ENCODE measurements at places on chromosomes 5 and 9. TPM values are rescaled to one million over a fixed set of nuclear protein-coding genes. Genes with fewer than 3 reads are reported as not detected.

PCDHGB1 gene
- 0.18 TPM for total RNA-seq

SOX30 gene
- 0.16 TPM for total RNA-seq

NEUROG1 gene
- total RNA-seq, result not detected

GFI1B gene
- not detected for total RNA-seq

PRDM9 gene
- total RNA-seq, result not detected

NRARP gene
- 1.7 TPM for total RNA-seq

C5orf52 gene
- total RNA-seq, result not detected

S100Z gene
- 1.7 TPM for total RNA-seq

PRUNE2 gene
- 1.1 TPM for total RNA-seq

WHRN gene
- 0.39 TPM for total RNA-seq

PCDH1 gene
- not detected for total RNA-seq

GLIPR2 gene
- 66.3 TPM for total RNA-seq

TOR4A gene
- total RNA-seq, result 17.4 TPM

NR4A3 gene
- total RNA-seq, result 2.3 TPM

TNFSF15 gene
- 0.64 TPM for total RNA-seq

GLRA1 gene
- not detected for total RNA-seq

NOXA1 gene
- 0.80 TPM for total RNA-seq

SLC6A7 gene
- total RNA-seq, result not detected

LOX gene
- not detected for total RNA-seq

TNC gene
- total RNA-seq, result 0.14 TPM

KCNV2 gene
- not detected for total RNA-seq

Data from T-helper 2 cell treated with Interferon-gamma antibody and Interleukin-4, amounts not matched to agents 100 ng/mL and 5 ng/mL, for 36 hours (primary cell).